NCI-H2081 treated with DMSO at 0.1 percent for 48 hours (cell line): ENCODE measurements at places on chromosomes 2 and 18.

- no peak for DNase-seq
Observed at GRCh38 chr2:124112966-124113365, 87.9 kb downstream of the CNTNAP5 start.

DNA sequence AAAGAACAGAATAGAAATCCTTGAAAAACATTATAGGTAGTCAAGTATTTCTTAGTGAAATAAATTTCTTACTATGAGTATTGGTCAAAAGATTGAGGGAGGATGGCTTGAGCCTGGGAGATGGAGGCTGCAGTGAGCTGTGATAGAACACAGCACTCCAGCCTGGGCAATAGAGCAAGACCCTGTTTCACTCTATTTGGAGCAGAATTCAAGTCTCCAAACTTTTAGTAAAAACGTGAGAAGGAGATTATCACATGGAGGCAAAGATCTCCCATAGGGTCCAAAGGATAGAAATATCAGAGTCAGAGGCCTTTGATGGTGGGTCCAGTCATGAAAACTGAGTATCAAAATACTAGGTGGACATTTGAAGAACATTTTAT, 2.4 kb upstream of the MYL12A start:
- no peak for DNase-seq

GRCh38 chr2:106638043-106638442, 150.9 kb downstream of the CD8B2 start:
- peak; percentile 4 for DNase-seq

DNA sequence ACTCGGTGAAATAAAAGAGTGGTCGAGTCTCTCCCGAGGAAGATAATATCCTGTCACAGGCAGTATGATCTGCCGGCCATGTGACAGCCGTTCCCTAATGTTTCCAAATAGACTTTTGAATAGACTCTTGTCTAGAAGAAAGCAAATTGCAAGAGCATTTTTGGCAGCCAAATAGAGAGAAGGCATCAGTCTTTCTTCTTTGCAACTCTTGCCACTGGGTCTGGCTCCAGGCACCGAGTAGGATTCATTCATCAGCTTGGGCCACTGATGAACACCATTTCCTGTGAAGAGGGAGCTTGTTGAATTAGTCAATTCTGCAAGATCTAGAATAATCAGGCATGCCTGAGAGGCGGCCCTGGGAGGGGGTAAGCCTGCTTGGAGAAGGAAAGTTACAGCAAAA, 165.6 kb downstream of the KLHL29 start:
- no peak for DNase-seq

DNA sequence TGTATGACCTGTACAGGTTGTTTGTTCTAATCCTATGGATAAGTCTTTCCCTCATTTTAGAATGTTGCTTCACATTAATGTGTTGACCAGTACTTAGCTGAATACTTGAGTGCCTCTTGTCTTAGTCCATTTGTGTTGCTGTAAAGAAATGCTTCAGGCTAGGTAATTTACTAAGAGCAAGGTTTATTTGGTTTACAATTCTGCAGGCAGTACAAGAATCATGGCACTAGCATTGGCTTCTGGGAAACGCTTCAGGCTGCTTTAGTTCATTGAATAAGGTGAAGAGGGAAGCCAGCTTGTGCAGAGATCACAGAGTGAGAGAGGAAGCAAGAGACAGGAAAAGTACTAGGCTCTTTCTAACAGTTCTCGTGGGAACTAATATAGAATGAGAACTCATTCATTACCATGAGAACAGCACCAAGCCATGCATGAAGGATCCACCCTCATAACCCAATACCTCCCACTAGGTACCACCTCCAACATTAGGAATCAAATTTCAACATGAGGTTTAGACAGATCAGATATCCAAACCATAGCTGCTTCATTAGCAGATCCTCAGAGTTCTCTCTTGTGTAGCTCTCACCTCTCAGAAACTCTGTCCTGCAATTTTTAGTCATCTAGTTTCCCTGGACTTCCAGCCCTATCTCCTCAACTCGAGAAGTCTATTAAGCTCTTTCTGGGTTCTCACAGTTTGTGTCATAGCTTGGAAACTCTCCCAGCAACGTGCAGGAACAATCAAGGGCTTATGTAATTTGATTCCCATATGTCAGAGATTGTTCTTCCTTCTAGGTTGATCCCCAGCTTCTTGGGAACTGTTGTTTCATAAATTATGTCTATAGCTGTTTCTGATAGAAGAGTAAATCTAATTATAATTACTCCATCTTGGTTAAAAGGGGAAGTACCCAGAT, 2082.3 kb upstream of the CELF4 start:
- no peak for DNase-seq

DNA sequence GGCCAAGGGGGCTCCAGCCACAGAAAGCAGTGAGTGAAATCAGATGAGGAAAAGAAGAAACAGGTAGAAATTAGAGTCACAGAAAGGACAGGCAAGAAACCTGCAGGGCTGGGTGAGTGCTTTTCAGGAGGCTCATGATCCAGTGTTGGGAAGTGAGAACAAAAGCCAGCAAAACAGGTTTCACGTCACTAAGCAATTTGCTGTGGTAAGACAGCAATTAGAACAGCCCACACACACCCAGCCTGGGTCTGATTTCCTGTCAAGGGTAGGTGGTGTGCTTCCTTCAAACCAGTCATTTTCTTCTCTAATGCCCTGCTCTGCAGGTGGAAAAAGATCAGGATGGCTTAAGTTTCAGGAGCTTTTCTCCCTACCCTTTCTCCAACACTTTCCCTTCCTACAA, 52.9 kb upstream of the XDH start:
- peak; percentile 32 for DNase-seq

DNA sequence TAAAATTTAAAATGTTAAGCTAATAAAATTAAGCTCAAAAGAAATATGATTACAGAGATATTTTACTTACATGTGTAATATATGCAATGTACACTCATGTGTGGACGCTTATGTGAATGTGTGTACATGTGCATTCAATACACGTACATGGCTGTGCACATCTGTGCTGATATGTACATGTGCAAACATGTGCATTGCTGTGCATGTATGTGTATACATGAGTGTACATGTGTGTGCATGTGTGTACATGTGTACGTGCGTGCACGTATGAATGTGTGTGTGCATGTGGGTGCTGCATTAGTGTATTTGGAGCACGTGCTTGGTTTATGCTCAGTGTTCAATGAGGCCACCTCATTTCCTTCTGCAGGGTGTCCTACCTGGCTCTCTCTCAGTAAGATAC, 88.2 kb upstream of the TMEM18 start:
- DNase-seq = no peak

- no peak for DNase-seq
Observed at GRCh38 chr2:65278531-65278981, 50.9 kb downstream of the ACTR2 start.

GRCh38 chr18:70289351-70290312, 787 bp downstream of the SOCS6 start:
- no peak for DNase-seq

GRCh38 chr2:232458051-232458660, 2.2 kb downstream of the ALPI start:
- DNase-seq = no peak

- DNase-seq = no peak
Observed at GRCh38 chr2:240565333-240566202, 2.7 kb upstream of the RNPEPL1 start.

DNA sequence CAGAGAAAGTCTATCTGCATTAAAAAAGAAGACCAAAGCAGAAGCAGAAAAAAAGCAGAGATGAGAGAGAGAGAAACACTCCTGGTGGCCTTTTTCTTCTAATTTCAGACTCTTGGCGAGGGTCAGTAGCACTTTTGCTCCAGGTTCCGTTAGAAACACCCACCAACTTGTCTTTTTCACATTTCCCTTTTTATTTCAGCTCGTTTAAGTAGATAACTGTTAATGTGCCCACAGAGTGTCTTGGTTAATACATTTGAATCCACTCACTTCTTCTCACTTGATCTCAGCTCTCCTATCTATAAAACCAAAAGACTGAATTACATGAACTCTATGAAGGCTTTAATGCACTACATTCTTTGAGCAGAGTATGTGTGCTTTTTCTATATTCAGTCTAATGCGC, 63.1 kb downstream of the AAK1 start:
- no peak for DNase-seq

DNA sequence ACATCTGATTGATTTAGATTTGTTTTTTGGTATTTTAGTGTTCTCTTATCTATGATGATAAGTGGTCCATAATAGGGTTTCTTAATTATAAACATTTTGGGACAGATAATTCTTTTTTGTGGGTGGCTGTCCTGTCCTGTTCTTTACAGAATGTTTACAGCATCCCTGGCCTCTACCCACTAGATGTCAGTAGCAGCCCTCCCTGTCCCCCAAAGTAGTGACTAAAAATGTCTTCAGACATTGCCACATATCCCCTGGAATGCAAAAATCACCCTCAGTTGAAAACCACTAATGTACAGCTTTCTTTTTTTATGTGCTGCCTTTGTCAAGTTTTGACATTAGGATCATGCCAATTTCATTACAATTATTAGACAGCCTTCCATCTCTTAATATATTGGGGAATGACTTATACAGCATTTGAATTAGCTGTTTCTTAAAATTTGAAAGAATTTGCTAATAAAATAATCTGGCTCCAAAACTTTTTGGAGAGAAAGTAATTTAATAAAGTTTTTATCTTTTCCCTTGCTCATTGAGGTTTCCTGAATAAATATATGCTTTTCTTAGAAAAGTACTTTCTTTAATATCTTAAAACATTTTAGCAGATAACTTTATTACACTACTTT, 19.5 kb downstream of the WIPF1 start:
- no peak for DNase-seq
